ENCODE measurements at places on chromosomes 7 and 10.

DNA sequence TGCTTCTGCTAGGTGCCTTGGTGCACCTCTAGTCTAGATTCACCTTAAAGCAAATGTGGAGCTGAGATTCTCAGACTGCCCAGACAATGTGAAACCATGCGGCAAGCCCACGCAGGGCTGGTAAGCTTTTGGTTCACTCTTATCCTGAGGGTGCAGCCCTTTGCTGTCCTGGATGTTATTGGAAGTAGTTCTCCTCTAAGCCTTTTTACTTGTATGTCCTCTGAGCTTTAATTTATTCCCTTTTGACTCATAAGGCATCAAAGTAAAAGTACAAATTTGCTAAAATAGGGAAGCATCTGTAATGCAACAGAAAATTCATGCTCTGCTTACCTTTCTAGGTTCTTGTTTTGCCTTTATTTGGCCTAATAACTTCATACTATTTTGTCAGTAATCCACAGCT lies 186.8 kb downstream of the MACC1 start:
- no peak for DNase-seq

DNA sequence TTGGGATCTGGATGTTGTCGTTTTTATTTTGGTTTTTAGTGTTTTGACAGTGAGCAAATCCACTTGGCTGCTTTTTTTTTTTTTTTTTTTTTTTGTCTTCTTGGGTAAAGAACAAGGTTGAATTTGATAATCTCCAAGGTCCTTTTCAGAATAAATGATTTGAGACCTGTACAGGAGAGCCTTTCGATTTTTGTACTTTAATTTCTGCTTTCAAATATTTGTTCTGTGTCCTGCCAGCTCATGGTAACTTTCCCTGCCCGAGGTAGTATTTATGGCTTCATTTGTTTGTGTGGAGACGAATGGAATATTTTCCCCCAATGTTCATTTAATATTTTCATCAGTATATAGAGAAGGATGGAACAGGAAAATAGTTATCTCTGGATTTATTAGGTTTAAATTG lies 19.9 kb downstream of the WAC start:
- no peak for DNase-seq

GRCh38 chr7:44964831-44965440 lies 13.9 kb downstream of the MYO1G start:
- no peak for DNase-seq

DNA sequence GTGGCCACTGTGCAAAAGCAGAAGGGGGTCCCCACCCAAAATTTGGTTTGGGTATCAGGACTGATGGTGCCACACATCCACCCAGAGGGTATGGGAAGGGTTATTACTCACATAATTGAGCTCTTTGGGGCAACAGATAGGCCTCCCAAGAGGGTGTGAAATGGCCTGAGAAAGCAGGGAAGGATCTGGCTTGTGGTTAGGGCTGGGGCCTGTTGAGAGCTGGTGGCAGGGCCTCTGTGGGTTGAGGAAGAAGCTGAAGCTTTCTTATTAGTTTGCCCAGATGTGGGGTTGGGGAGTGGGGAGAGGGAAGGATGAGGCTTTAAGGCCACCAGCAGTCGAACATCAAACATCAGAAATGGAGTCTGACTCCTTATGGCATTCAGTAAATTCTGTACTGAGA lies 18.3 kb upstream of the MKI67 start:
- no peak for DNase-seq

GRCh38 chr7:50684713-50685075 lies 98.0 kb downstream of the GRB10 start:
- no peak for DNase-seq

DNA sequence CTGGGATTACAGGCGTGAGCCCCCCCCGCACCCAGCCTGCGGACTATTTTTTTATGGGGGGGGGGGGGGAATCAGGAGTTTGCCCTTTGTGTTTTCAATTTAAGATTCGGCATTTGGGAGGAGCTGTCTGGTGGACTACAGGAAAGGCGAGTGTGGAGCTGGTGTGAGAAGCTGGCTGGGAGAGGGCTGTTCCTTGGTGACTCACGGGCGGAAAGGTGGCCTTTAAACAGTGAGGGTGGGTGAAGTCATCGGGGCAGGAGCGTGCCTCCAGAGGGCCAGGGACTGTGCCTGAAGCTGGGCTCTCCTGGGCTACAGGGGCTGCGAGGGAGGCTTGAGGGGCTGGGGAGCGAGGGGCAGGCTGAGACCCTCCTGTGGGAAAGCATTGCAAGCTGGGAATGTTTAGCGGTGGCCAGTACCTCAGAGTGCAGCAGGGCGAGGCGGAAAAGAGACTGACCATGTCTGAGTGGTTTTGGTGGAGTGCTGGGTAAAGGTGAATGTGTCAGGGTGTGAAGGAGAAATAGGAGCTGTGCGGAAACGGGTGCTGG lies 39.7 kb upstream of the ZNF32 start:
- DNase-seq: no peak

DNA sequence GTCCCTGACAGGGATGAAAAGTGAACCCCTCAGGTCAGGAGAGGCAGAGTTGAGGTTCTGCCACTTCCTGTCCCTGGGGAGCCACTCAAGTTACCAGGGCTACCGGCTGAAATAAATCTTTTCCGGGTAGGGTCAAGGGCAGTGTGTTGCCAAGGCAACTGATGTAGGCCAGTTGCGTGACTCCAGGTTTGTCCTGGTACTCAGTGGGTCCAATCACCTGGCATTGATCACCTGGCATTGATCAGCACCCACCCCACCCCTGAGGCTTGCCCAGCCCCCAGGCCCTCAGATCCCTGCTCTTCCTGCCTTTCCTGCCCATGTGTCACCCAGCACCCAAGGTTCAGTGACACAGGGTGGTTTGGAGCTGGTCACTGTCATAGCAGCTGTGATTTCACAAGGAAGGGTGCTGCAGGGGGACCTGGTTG lies 5.9 kb downstream of the SAP25 start:
- no peak for DNase-seq

DNA sequence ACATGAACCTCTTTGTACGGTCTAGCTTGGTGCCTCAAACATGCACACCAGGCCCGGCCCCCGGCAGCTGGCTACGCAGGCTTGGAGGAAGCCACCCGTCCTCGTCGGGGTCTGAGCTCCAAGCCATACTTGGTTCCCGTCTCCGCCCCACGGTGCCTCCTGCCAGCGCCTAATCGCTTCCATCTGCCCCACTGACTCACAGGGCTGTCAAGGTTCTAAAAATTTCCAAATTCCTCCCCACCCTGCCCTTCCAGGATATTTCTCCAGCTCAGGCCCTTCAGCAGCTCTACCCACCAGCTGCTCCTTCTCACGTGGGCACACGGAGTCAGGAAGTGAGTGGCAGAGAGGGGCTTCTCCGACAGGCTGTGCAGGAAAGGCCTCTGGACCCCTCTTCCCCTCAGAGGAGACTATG lies 38.8 kb downstream of the TMEM270 start:
- DNase-seq: no peak

GRCh38 chr7:44286182-44286617 lies 39.2 kb downstream of the CAMK2B start:
- DNase-seq: no peak

DNA sequence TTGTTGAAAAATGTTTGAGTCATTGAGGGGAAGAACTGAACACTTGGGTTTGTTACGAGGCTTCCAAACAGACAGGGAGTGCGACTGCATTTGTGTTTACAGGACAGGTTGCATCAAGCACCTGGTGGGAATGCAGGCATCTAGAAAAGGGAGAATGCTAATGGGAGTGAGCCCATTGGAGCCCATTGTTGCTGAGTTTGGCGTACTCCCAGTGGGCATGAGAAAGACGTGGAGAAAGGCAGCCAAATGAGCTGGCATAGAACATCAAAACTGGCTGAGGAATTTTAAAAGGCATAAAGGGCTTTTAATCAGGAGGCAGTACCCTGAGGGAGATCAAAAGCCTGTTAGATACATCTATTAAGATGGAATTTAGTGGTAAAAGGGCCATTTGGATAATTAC lies 171.6 kb upstream of the NPSR1 start:
- no peak for DNase-seq

GRCh38 chr10:70274643-70275042 lies 9.2 kb downstream of the NPFFR1 start:
- DNase-seq: no peak

GRCh38 chr10:103506061-103506460 lies 12.6 kb downstream of the NEURL1 start:
- DNase-seq: no peak

DNA sequence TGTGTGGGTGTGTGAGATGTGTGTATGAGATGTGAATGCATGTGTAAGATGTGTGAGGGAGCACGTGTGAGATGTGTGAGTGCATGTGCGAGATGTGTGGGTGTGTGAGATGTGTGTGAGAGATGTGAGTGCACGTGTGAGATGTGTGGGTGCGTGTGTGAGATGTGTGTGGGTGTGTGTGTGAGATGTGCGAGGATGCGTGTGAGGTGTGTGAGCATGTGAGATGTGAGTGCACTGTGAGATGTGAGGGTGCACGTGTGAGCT lies 31.0 kb downstream of the PPIF start:
- DNase-seq: no peak

DNA sequence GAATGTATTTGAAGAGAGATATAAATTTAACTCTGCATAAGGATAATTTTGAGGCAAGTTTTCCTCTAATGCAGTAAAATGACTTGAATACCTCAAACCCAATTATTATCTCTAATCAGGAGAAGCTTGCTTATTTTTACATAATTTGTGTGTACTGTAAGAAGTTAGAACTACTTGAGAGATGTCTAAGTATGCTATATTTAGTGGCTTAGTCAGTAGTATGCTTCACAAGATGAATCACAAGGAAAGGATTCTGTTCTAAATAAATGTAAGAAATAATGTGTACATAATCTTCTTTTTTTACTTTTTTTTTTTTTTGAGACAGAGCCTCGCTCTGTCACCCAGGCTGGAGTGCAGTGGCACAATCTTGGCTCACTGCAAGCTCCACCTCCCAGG lies 13.7 kb downstream of the PHTF2 start:
- DNase-seq: no peak

- no peak for DNase-seq
Measured at GRCh38 chr7:81873559-81873958, 103.7 kb upstream of the HGF start.

DNA sequence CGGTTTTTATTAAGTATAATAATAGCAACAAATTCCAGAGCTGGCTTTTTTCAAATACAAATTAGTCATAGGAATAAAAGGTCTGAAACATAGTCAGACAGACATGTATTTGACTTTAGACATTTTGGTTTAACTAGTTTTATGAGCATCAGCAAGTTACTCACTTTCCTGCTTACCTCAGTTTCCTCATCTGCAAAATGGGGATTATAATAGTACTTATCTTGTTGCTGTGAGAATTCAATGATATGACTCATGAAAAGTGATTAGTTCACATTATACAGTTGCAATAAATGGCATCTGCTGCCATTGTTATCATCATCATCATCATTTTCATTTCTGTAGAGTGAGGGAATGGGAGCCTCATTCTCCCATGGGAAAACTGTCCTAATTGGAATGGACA lies 33.5 kb downstream of the ACTA2 start:
- no peak for DNase-seq

- no peak for DNase-seq
Measured at GRCh38 chr10:43013065-43013464, 63.8 kb upstream of the RET start.

GRCh38 chr10:49360271-49361177 lies 35.4 kb downstream of the DRGX start:
- no peak for DNase-seq
